Astrocyte of the spinal cord (primary cell): ENCODE measurements at places on chromosomes 1 and 21.

- DNase-seq, result no peak
Measured at GRCh38 chr1:24392604-24392946, 21.0 kb downstream of the STPG1 start.

DNA sequence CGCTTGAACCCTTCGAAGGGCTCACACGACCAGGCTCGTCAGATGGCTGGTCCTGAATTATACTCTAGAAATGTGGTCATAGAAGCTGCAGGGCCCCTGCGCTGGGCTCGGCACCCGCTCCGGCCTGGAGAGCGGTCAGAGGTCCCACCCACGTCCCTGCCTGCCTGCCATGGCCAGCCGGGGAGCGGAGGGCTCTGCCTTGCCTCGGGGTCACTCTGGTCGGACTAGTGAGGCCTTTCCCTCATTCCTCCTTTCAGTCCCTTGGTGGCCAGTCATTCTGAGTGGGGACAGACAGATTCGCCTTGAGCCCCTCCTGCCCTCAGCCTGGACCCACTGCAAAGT, 529 bp upstream of the MARCKSL1 start:
- no peak for DNase-seq

DNA sequence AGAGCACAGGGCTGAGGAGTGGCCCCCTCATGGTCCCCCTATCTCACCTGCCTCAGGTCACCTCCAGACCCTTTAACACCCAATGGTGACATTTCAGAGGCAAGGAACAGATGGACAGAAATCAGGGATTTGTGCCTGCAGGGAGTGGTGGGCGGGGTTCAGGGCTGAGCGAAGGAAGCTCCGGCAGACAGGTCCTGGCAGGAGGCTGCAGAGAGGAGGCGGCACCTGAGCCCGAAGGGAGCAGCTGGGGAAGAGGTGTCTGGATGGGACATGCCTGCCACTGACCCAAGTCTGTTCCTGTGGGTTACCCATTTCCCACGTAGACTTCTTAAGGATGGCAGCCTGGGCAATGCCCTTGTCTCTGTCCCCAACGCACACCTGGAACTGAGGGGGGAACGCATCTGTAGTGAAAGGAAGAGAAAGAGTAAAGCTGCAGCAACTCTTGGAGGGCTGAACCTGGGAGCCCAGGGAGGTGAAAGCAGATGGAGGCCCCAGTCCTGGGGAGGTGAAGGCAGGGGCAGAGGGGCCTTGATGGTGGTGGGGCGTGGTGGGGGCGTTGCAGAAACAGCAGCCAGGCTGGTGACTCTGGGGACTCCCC, 61.6 kb upstream of the ADARB1 start:
- no peak for DNase-seq

DNA sequence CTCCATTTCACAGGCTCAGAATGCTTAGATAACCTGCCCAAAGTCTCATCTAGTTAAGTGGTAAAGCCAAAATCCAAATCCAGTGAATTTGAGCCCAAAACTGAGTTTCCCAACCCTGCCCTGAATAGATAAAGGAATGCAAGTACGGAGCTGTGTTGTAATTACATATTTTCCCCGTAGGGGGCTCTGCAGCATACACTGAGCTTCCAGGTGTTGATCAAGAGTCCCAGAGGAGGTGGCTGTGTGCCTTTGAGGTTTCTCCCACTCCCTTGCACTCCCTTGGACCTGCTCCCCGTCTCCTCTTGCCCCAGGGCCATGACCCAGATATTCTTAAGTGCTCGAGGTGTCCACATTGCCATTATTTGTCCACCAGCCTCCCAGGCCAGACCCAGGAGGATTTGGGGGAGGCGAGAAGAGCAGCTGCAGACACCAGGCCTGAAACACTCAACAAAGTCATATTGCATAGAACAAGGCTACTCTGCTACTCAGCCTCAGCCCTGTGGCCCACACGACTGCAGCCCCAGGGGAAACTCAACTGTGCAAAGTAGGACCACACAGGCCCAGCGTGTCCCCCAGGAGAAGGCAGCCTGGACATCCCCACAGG, 18.4 kb upstream of the LY9 start:
- DNase-seq, result no peak

DNA sequence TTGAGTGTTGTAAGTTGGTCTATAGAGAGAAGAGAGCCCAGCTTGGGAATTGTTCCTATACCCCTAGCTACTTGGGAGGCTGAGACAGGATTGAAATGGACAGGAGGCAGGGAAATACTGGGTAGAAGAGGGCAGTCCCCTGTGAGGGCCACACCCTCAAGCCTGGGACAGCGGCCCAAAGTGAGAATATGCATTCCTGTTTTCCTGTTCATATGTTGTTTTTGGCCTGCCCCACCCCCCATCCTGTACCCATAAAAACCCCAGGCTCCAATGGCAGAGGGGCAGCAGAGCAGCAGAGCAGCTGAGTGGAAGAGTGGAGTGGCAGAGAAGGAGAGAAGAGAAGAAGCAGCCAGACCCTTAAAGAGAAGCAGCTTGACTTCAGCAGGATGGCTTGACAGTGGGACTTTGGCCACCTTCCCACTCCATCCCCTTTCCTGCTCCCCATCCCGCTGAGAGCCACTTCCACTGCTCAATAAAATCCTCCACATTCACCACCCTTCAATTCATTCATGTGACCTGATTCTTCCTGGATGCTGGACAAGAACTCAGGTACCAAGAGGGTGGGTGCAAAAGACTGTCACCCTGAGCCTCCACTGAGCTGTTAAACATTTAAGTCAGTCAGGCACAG, 70.6 kb upstream of the PUM1 start:
- no peak for DNase-seq

- no peak for DNase-seq
Measured at GRCh38 chr1:155043793-155044192, 7.3 kb upstream of the ADAM15 start.

DNA sequence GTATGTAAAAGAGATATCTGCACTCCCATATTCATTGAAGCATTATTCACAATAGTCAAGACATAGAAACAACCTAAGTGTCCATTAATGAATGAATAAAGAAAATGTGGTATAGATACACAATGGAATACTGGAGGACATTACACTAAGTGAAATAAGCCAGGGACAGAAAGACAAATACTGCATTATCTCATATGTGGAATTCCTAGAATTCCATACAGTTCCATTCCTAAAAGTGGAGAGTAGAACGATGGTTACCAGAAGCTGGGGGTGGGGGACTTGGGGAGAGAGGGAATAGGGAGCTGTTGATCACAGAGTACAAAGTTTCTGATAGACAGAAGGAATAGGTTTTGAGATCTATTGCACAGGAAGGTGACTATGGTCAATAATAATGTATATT, 7.4 kb downstream of the TMED5 start:
- no peak for DNase-seq

- DNase-seq, result no peak
Measured at GRCh38 chr1:178874966-178875365, 4.1 kb upstream of the ANGPTL1 start.

GRCh38 chr1:203072911-203073310, 12.9 kb downstream of the MYOG start:
- DNase-seq, result peak; percentile 4

DNA sequence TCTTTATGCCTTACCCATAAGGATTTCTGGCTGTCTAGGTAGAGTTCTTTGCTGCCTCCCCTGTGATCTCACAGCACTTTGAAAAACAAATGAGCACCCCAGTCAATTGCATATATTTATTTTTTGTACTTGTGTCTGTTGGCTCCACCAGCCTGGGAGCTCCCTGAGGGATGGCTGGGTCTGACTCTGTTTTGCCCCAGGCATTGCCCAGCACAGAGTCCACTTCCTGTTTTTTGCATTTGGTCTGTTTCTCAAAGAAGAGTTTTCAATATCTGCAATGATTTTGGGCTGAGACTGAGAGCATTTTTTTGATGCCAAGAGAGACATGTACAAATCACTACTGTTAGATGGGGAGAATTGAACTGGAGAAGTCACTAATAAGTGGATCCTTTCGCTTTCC, 125.0 kb downstream of the FOXD2 start:
- no peak for DNase-seq

DNA sequence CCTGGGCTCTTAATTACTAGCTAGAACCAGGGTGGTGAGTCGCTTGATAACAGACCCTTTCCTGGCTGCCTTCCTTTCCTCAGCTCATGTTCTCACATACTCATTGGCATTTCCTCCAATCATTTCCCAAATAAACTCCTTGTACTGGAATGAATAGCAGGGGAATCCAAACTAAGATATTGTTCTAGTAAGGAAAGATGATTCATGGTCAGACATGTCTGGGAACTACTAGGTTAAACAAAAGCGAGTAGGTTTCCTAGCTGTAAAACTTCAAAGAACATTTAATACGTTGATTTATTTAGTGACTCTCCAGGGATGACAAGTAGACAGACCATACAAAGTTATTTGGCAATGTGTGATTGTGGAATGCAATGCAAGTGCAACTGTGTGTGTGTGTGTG, 121.2 kb upstream of the KCNJ6 start:
- no peak for DNase-seq

DNA sequence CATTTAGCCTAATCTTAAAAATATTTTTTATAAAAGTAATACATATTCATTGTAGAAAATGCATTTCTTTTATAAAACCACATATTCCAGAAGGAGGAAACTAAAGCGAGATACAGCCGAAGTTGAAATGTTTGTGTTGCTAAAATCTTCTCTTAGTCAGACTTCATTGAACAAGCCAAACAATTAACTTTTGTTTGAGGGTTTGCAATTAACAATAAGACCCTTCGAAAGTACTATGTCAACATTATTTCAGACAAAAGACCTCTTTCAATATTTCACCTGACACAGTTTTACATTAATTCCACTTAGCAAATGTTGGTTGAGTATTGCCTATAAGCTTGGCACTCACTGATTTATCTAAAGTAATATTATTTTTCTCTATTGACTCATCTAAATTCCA, 354.0 kb upstream of the ADAMTS5 start:
- no peak for DNase-seq

GRCh38 chr21:15753741-15754140, 24.0 kb downstream of the USP25 start:
- no peak for DNase-seq

GRCh38 chr1:206992790-206993189, 22.5 kb upstream of the FCAMR start:
- DNase-seq, result no peak

DNA sequence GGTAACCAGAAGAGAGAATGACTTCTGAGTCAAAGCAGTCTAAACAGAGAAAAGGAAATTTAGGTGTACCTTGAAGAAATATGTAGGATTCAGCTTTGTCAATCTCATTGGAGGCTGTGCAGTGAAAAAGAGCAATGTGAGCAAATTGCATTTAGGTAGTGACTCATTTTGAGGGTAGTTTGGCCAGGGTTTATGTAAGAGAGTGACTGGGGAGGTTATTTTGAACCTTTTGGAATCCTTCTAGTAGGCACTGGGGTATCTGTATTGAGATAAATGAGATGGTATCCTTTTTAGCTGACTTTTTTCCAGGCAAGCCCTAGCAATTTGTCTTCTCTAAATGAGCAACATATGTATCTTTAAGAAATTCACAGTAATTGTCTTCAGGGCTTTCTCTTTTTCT, 95.9 kb downstream of the DISP1 start:
- no peak for DNase-seq

GRCh38 chr1:8473121-8473875, 155.4 kb downstream of the SLC45A1 start:
- DNase-seq, result no peak

- no peak for DNase-seq
Measured at GRCh38 chr1:240247899-240248298, 156.2 kb downstream of the FMN2 start.

DNA sequence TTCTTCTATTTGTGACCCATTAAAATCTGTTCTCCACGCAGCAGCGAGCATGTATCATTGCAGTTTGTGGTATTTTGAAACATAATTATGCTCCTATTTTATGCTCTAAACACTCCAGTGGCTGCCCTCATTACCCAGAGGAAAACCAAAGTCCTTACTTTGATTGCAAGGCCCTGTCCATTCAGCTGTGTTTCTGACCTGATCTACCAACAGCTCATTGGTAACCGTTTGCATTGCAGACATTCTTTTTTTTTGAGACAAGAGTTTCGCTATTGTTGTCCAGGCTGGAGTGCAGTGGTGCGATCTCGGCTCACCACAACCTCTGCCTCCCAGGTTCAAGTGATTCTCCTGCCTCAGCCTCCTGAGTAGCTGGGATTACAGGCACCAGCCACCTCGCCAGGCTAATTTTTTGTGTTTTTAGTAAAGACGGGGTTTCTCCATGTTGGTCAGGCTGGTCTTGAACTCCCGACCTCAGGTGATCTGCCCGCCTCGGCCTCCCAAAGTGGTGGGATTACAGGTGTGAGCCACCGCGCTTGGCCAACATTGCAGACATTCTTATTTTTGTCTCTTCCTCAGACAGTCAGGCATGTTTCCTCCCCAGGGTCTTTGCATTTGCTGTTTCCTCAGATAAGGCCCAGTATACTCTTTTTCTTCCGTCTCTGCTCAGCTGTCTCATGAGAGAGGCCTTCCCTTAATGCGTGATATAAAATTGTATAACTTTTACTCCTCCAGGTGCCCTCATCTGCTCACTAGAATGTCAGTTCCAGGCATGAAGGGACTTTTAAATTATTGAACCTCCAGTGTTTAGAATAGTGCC, 32.5 kb downstream of the THRAP3 start:
- no peak for DNase-seq
